ENCODE measurements at places on chromosomes 2 and 18. TPM values are rescaled to one million over a fixed set of nuclear protein-coding genes. Genes with fewer than 3 reads are reported as not detected.

The SCYGR4 gene
- total RNA-seq, result not detected

The SH3BP4 gene
- total RNA-seq, result 0.19 TPM

GRCh38 chr2:51535763-51536162, 503.8 kb upstream of the NRXN1 start:
- no peaks in the 10 kb centered on the region for H3K4me1 ChIP-seq
- H3K36me3 ChIP-seq, result no peaks in the 10 kb centered on the region
- H3K27ac ChIP-seq, result no peak overlapping the region

DNA sequence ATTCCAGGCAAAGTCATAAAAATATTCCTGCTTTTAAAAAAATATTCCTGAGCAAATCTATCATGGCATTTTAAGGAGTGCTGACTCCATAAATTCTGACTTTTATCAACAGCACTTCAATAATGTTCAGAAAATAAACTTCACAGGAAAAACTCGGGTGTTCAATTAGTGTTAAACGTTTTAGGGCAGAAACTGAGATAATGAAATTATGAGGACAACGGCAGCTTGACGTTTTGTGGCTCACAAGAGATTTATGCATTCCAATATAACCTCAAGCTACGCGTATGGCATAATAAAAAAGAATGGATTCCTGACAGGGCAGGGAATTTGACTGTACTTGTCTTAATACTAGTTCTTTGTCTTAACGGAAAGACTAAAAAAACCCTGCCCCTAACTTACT, 133.2 kb downstream of the ICOS start:
- H3K4me1 ChIP-seq, result no peaks in the 10 kb centered on the region
- peaks cover 2% of the 10 kb centered on the region for H3K27me3 ChIP-seq
- H3K36me3 ChIP-seq, result no peaks in the 10 kb centered on the region

- H3K27me3 ChIP-seq, result no peaks in the 10 kb centered on the region
- peak overlapping the region; percentile 92 for H3K27ac ChIP-seq
- H3K36me3 ChIP-seq, result no peaks in the 10 kb centered on the region
- peaks cover 32% of the 10 kb centered on the region for H3K4me1 ChIP-seq
- no peak for DNase-seq
Observed at GRCh38 chr2:231661422-231662027, 46.8 kb upstream of the PTMA start.

DNA sequence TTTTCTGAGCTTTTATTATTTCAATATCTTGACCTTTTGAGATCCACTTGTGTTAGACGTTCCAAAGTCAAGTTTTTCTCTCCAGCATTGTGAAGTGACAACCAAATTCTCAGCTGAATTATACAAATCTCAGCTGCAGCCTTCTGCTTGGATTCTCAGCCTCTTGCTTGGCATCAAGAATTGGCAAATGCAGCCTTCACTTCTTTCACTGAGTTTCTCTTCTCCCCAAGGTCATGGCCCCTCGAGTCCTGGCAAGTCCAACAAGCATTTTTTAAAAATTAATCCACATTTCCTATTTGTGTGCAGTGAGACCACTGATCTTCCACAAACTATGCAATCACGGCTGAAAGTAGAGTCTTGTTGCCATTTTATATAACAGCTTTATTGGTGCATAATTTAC, 23.4 kb upstream of the SMIM21 start:
- H3K4me1 ChIP-seq, result no peaks in the 10 kb centered on the region
- no peak overlapping the region for H3K27ac ChIP-seq
- H3K27me3 ChIP-seq, result peaks cover 8% of the 10 kb centered on the region
- H3K36me3 ChIP-seq, result no peaks in the 10 kb centered on the region

DNA sequence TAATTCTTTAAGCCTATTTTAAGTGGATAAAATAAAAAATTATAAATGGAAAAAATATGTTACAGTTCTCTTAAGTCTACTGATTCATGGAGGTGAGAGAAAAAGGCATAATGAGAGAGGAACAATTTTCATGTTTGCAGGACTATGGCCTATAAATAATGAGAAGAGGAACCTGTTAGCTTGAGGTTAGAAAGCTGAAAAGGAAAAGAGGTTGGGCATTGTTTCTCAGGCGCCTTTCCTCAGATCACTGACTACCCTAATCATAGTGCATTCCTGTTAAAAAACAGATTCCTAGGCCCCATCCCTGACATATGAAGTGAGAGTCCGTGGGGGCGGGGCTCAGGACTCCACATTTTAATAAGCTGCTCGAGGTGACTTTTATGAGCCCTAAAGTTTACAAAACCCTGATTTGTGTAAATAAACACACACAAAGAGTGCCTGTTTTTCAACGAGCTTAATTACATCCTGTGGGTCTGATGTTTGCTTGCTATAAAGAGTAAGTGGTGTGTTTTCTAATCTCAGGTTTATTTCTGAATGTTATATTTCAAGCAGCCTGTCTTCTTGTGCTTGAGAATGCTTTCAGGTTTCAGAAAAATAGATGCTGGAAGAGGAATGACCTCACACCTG, 335.5 kb downstream of the CLIP4 start:
- no peak overlapping the region for H3K27ac ChIP-seq
- no peaks in the 10 kb centered on the region for H3K36me3 ChIP-seq
- no peak overlapping the region for H3K4me3 ChIP-seq
- H3K27me3 ChIP-seq, result no peaks in the 10 kb centered on the region

- no peak overlapping the region for H3K4me3 ChIP-seq
- H3K27me3 ChIP-seq, result peaks cover 23% of the 10 kb centered on the region
- DNase-seq, result no peak
- no peaks in the 10 kb centered on the region for H3K36me3 ChIP-seq
Observed at GRCh38 chr18:22168360-22168921, 948 bp upstream of the GATA6 start.

DNA sequence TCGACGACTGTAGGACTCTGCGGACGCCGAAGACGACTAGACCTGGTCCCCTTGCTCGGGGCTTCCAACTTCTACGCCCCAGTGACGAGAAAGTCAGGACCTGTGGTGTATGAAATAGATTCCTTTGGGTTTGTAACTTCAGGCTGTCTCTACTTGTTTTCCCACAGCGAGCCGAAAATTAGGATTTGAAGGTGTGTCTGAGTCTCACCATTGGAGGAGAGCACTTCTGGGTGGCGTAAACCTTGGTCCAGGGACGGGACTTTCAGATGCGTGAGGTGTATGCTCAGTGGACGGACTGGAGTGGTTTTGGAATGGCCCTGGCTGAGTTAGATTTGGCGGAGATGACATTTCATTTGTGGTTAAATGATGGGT, 1.3 kb downstream of the BIRC6 start:
- peak overlapping the region; percentile 91 for H3K27ac ChIP-seq
- no peaks in the 10 kb centered on the region for H3K36me3 ChIP-seq
- H3K4me1 ChIP-seq, result peaks cover 4% of the 10 kb centered on the region
- no peaks in the 10 kb centered on the region for H3K27me3 ChIP-seq
